ENCODE measurements at places on chromosomes 11 and 22. TPM values are rescaled to one million over a fixed set of nuclear protein-coding genes. Genes with fewer than 3 reads are reported as not detected.

GRCh38 chr11:111982541-111983186 is 42.5 kb upstream of the DLAT start:
- no peak for DNase-seq
- peaks cover 6% of the 10 kb centered on the region for H3K4me1 ChIP-seq
- no peak overlapping the region for H3K4me3 ChIP-seq
- no peak overlapping the region for H3K27ac ChIP-seq
- peaks cover 20% of the 10 kb centered on the region for H3K27me3 ChIP-seq

DNA sequence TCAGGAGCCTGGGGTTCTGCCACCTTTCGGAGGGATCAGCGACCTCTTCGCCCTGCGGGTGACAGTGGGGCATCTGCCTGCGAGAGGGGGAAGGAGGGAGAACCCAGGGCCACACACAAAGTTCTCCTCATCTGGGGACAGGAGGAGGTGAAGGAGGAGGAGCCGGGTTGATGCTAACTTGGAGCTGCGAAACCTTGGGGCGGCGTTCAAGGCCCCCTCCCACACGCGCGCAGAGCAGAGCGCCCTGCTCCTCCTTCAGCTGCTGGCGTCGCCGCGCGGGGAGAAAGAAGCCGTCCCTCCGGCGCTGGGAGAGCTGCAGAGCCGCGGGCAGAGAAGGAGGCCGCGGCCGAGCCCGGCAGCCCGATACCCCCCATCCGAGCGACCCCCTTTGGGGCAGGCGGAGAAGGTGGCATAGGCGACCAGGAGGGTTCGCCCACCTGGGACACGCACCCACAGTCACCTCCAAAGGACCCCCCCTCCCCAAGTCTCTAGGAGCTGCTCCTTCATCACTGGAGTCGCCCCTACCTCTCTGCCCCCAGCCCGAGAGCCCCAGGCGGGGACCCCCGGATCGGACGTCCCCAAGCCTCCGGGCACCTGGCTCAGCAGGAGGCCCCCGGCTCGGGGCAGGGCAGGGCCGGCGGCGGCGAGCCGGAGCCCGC is at the start of gene RASD2:
RASD2 (plus strand) TSS at position 237 of the 659 bp plus-strand sequence. CDS start 5,979 bp downstream, outside the sequence.
- H3K36me3 ChIP-seq = no peaks in the 10 kb centered on the region
- H3K4me3 ChIP-seq = peak within 1 kb of the TSS; percentile 76
- peaks cover 25% of the 10 kb centered on the region for H3K4me1 ChIP-seq
- peak; percentile 21 for DNase-seq
- H3K27ac ChIP-seq = no peak within 1 kb of the TSS
- H3K27me3 ChIP-seq = peaks cover 45% of the 10 kb centered on the region

DNA sequence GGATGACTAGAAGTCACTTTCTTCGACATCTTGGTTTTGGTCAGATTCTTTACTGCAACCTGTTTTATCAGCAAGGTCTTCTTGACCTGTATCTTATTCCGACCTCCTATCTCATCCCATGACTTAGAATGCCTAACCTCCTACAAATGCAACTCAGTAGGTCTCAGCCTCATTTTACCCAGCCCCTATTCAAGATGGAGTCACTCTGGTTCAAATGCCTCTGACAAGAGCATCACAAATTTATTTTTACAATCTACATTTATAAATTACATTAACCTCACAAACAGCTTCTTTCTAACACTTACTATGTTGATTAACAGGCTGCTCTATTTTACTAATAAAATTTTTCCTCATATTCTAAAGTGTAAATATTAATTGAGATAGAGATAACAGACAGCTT is 867.0 kb upstream of the CNTN5 start:
- DNase-seq = no peak
- no peaks in the 10 kb centered on the region for H3K36me3 ChIP-seq
- H3K4me1 ChIP-seq = no peaks in the 10 kb centered on the region
- H3K4me3 ChIP-seq = no peak overlapping the region
- H3K27me3 ChIP-seq = no peaks in the 10 kb centered on the region

- no peaks in the 10 kb centered on the region for H3K36me3 ChIP-seq
- peaks cover 49% of the 10 kb centered on the region for H3K4me1 ChIP-seq
- no peak overlapping the region for H3K4me3 ChIP-seq
- no peak for DNase-seq
Measured at GRCh38 chr22:20248461-20248978, 19.6 kb downstream of the RTN4R start.

DNA sequence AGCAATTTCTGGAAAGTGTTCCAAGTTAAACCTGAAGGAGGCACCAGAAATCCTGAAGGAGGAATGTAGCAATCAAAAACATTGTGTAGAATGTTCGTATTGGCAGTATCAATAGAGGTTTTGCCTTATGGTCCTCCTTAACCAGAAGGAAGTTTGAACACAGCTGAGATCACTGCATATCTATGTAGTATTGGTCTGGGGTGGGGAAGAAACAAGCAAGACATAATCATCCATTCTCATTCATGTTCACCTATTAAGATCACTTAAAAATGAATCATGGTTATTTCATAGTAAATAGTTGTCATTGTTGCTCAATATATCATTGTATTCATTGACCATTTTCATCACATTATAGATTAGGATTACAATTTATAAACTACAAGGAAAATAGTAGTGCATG is 160.5 kb downstream of the DDX10 start:
- H3K27ac ChIP-seq = no peak overlapping the region
- peaks cover 11% of the 10 kb centered on the region for H3K36me3 ChIP-seq
- no peak overlapping the region for H3K4me3 ChIP-seq
- DNase-seq = no peak
- no peaks in the 10 kb centered on the region for H3K27me3 ChIP-seq
- peaks cover 3% of the 10 kb centered on the region for H3K4me1 ChIP-seq

DNA sequence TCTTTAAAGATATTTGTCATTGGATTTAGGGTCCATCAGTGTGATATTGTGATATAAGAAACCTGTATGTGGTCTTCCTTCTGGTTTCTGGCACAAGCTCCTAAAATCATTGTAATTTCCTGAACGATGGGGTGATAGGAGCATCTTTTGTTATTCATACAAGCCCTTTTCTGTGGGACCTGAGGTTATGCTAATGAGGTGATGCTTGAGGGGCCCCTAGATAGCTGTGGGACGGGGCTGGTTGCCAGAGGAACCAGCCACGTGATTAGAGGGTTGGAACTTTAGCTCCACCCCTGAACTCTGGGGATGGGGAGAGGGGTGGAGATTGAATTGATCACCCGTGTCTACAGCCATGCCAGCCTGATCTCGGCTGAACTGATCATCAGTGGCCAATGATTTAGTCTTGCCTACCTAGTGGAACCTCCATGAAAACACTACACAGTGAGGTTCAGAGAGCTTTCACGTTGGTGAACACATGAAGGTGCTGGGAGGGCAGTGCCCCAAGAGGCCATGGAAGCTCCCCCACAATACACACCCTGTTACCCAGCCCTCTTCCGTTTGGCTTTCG is 62.8 kb downstream of the BCR start:
- H3K4me3 ChIP-seq = peak overlapping the region; percentile 62
- no peaks in the 10 kb centered on the region for H3K27me3 ChIP-seq
- peaks cover 2% of the 10 kb centered on the region for H3K36me3 ChIP-seq
- DNase-seq = peak; percentile 71

GRCh38 chr22:31584804-31585160 is 77.2 kb downstream of the PISD start:
- H3K4me3 ChIP-seq = no peak overlapping the region
- peaks cover 21% of the 10 kb centered on the region for H3K4me1 ChIP-seq
- no peak overlapping the region for H3K27ac ChIP-seq
- H3K36me3 ChIP-seq = no peaks in the 10 kb centered on the region
- DNase-seq = no peak

DNA sequence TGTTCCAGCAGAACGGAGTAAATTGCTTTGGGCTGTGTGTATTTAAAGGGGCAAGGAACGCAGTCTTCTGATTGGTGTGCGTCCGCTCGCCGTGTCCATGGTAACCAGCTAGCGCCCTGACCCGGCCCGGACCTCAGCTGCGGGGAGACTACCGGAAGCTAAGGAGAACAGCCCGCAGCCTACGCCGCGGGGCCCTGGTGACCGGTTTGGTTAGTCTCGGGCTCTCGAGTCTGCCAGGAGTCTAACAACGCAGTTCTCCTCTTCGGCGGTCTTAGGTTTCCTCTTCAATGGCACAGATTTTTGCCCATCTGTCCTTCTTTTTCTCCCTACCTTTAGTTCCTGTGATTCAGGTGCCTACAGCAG is 3.5 kb upstream of the OR56A3 start:
- DNase-seq = no peak
- no peak overlapping the region for H3K27ac ChIP-seq
- H3K4me1 ChIP-seq = no peaks in the 10 kb centered on the region
- peaks cover 8% of the 10 kb centered on the region for H3K27me3 ChIP-seq

GRCh38 chr11:103682318-103683184 is 353.9 kb upstream of the DDI1 start:
- no peaks in the 10 kb centered on the region for H3K36me3 ChIP-seq
- peak overlapping the region; percentile 24 for H3K27ac ChIP-seq
- peaks cover 6% of the 10 kb centered on the region for H3K4me1 ChIP-seq
- no peaks in the 10 kb centered on the region for H3K27me3 ChIP-seq
- no peak overlapping the region for H3K4me3 ChIP-seq

GRCh38 chr11:100561323-100561722 is 125.8 kb upstream of the ARHGAP42 start:
- DNase-seq = no peak
- H3K27ac ChIP-seq = no peak overlapping the region
- no peaks in the 10 kb centered on the region for H3K36me3 ChIP-seq
- H3K4me1 ChIP-seq = no peaks in the 10 kb centered on the region
- no peak overlapping the region for H3K4me3 ChIP-seq
- H3K27me3 ChIP-seq = no peaks in the 10 kb centered on the region

- no peaks in the 10 kb centered on the region for H3K36me3 ChIP-seq
- peaks cover 3% of the 10 kb centered on the region for H3K27me3 ChIP-seq
- no peak overlapping the region for H3K4me3 ChIP-seq
- no peak for DNase-seq
- H3K4me1 ChIP-seq = no peaks in the 10 kb centered on the region
Measured at GRCh38 chr11:8767466-8768142, 85.0 kb downstream of the RPL27A start.

DNA sequence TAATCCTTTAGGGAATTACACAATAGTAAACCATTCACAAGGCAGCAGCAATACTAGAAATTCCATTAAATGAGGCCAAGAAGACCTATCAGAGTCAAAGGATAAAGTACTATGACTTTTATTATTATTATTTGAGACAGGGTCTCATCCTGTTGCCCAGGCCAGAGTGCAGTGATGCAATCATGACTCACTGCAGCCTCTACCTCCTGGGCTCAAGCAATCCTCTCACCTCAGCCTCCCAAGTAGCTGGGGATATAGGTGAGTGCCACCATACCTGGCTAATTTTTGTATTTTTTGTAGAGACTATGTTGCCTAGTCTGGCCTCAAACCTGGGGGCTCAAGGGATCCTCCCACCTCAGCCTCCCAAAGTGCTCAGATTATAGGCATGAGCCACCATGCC is 51.8 kb downstream of the TTC28 start:
- H3K4me1 ChIP-seq = peaks cover 2% of the 10 kb centered on the region
- no peaks in the 10 kb centered on the region for H3K36me3 ChIP-seq
- no peak overlapping the region for H3K4me3 ChIP-seq

DNA sequence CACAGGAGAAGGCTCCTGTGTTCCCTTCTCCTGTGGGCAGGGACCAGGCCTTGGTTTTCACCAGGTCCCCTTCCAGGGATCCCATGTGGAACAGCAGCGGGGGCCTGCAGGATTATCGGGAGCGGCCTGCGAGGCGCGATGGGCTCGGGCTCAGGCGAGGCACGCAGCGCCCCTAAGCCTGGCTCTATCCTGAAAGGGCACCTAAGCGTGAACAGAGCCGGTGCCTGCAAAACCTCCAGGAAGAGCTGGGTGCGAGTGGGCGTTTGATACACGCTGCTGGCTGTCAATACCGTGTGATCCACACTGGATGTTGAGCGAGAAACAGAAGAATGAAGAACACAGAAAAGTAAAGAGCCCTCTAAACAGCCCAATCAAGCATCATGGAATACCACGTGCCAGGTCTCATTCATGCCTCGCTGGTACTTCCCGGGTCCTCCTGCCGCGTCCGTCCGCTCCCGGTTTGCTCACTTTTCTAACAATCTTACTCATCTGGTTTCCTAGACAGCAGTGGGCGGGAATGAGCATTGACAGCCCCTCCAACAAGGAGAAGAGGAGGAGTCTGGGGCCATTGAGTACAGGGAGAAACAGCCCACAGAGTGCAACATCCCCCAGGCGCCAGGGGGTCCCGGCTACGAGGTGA is 12.5 kb downstream of the OSBPL5 start:
- no peak for DNase-seq
- H3K36me3 ChIP-seq = no peaks in the 10 kb centered on the region
- H3K27ac ChIP-seq = no peak overlapping the region
- peaks cover 34% of the 10 kb centered on the region for H3K4me1 ChIP-seq
- no peak overlapping the region for H3K4me3 ChIP-seq
- H3K27me3 ChIP-seq = no peaks in the 10 kb centered on the region

GRCh38 chr22:42820045-42820763 is 36.9 kb downstream of the ARFGAP3 start:
- H3K36me3 ChIP-seq = no peaks in the 10 kb centered on the region
- no peak overlapping the region for H3K4me3 ChIP-seq
- H3K27ac ChIP-seq = no peak overlapping the region
- H3K27me3 ChIP-seq = no peaks in the 10 kb centered on the region
- H3K4me1 ChIP-seq = no peaks in the 10 kb centered on the region

DNA sequence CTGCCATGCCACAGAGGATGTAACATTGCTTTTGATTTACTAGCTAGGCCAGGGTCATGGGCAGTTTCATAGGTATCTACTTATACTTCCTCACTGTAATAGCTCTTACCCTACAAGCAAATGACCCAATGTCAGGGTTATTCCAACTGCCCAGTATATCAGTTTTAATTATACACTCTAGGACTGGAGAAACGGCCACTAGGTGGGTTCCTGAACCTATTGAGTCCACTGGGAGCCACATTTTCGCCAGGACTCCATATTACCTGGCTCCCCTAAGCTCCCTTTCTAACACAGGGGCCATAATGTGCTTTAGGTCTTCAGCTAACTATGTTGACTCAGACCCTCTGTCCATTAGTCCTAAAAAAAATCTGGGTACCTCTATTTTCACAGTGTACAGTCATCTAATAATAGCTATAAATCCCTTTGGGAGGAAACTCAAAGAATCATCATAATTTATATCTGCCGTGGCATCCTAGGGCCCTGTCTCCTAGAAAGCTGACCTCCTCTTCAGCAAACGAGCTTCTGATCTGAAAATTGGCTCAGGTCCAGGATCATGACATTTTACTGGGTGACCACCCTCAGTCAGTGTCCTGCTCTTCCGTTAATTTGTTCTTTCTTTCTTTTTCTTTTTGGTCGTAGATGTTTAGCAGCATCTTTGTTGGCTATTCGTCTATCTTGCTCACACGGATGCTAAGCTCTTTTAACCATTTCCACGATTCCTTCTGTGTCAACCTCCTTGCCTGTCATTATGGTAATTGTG is 244.3 kb downstream of the FAM76B start:
- H3K36me3 ChIP-seq = no peaks in the 10 kb centered on the region
- H3K4me1 ChIP-seq = peaks cover 13% of the 10 kb centered on the region
- H3K4me3 ChIP-seq = no peak overlapping the region
- no peak for DNase-seq
- no peaks in the 10 kb centered on the region for H3K27me3 ChIP-seq
- H3K27ac ChIP-seq = no peak overlapping the region

The CARD10 gene
- not detected for polyA plus RNA-seq

The TBX10 gene
- not detected for polyA plus RNA-seq

The SPINDOC gene
- polyA plus RNA-seq = 0.49 TPM

The MARK2 gene
- 40.3 TPM for polyA plus RNA-seq

The OR8D1 gene
- not detected for polyA plus RNA-seq
